Stimulated activated CD4-positive, alpha-beta T cell treated with anti-CD3 and anti-CD28 coated beads, Interleukin-1b, Interleukin-23, amount 100 ng/mL, for 1 hour (primary cell): ENCODE measurements at places on chromosomes 3 and 15.
A peak's percentile ranks its signal among the peaks of the same experiment; 100 is the strongest.

- no peak for DNase-seq
These were observed 93.2 kb downstream of the PLCH1 start for GRCh38 chr3:155651489-155652218.

- no peak for DNase-seq
These were observed 205.9 kb upstream of the HES1 start for GRCh38 chr3:193929921-193930646.

DNA sequence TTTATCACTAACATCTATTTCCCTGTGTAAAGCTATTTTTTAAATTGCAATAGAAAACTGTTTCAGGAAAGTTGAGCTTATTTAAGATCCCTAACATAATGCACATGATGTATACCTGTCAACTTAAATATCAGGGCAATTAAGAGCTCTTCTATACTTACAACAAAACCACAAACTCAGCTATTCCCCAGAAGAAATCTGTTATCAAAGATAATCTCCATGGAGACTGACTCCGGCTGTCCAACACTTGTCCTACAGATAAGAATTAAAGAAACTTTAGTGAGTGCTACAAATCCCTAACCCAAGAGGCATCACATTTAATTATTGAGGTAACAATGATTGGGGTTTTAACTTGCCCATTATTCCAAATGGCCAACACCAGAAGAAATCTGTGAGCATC is 3.4 kb downstream of the SELENOK start:
- no peak for DNase-seq

DNA sequence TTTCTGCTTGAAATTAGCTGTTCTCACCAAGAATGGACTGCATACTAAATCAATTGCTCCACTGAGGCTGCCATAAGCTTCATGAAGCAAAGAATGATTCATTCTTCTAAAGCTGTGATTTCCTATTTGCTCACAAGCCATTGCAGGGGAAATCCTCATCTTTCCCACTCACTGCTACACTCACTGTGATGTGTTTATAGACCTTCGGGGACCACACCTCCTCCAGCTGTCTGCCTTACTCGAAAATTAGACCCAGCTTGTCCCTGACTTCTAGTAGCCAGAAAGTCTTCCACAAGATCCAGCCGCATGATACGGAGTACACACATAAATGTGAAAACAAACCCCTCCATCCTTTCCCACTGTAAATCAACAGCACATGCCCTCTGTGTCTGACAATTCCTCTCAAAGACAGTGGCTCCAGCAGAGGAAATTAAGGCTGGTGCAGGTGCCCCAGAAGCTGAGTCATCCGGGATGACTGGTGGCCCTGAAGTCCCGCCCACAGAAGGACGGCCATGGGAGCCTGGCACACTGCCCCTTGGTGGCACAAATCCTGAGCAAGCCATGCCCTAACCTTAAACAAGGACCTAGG is 172.0 kb downstream of the STT3B start:
- no peak for DNase-seq

GRCh38 chr3:70064194-70064779 is 64.8 kb downstream of the SAMMSON start:
- no peak for DNase-seq

GRCh38 chr15:92715758-92716157 is 60.2 kb upstream of the FAM174B start:
- DNase-seq = no peak

- peak; percentile 17 for DNase-seq
These were observed 77.1 kb downstream of the WDR76 start for GRCh38 chr15:43903864-43904290.

DNA sequence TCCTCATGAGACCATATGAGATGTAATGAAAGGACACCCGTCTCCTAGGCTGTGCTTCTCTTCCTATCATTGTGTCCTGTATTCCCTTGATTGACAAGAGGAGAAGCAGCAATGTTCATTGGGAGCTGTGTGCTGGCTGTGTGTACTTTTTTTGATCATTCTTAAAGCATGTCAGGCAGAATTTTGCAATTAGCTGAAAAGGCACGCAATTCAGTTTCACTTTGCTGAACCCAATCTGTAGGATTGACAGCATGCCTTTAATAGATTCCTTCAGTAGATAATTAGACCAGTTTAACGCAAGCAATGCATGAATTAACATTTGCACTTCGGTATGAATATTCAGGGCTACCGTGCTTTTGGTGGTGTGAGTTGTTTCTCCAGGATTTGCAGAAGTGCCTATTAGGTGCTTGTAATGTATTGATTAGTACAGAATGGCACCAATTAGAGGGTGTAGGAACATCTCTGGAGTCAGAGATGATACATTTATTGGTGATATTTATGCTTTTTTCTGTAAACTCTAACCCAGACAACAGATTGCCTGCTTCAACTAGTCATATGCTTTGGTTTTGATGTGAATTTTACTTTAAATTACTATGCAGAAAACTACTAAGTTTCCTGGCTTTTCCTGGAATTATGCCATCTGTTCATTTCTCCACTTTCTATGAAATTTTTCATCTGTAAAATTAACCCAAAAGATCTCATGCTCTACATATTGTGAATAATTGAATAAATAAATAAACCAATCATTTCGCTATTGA is 114.3 kb downstream of the NSUN3 start:
- DNase-seq = no peak

GRCh38 chr3:139764069-139764905 is 86.5 kb upstream of the NMNAT3 start:
- no peak for DNase-seq

- DNase-seq = no peak
These were observed 15.1 kb upstream of the CCDC80 start for GRCh38 chr3:112656043-112656442.

- no peak for DNase-seq
These were observed 627 bp upstream of the FAM131A start for GRCh38 chr3:184336547-184337398.

- no peak for DNase-seq
These were observed 23.1 kb downstream of the PPARG start for GRCh38 chr3:12312010-12312409.

- no peak for DNase-seq
These were observed 78.7 kb upstream of the ATP2B2 start for GRCh38 chr3:10583798-10584708.

- no peak for DNase-seq
These were observed 33.8 kb downstream of the GLCE start for GRCh38 chr15:69194025-69194827.

DNA sequence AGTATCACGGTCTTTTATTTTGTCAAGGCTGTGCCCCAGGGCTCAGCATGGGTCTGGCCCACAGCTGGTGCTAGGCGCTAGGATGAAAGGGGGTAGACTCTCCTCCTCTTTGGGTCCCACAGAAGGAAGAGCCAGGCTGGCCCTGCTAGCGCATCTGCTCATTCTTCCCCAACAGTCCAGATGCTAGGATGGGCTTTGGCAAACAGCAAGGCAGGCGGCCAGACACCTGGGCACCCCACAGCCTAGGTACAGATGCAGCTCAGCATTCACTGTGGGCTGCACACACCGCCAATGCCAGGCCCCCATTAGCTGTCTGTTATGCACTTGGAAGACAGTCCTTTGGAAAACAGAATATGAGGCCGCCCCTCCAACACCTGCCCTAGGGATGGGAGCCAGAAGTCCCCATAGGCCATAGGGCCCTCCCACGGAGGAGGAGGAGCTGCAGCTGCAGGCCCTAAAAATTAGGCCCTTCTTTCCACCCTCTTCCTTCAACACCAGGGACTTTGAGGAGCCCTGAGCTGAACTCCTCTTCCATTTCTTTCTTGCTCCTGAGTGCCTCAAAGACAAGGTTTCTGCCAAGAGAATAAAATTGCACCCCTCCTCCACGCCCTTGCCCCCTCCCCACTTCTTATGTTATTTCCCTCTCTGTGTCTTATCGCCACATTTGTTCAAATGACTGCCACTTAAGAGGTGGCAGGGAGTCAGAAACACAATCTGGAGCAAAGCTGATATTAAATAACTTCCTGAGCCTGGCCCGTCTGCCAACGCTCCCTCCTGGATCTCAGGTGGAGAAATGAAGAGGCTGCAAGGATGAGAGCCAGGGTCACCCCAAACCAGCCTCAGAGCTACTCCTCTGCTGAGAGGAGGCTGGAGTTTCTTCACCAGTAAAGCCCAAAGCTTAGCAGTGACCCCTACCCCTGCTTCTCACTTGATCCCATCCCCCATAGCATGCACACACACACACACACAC is 13.7 kb downstream of the NTRK3 start:
- DNase-seq = no peak

DNA sequence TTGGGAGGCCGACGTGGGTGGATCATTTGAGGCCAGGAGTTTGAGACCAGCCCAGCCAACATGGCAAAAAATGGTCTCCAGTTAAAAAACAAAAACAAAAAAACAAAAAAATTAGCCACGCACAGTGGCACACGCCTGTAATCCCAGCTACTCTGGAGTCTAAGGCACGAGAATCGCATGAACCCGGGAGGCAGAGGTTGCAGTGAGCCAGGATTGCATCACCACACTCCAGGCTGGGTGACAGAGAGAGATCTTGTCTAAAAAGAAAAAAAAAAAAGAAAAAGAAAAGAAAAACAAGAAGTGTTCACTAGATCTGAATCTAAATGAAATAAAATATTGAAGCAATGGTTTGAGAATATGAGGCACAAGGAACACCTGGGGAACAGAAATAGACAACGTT is 36.7 kb downstream of the SLC9A9 start:
- no peak for DNase-seq

GRCh38 chr15:67784856-67785430 is 40.4 kb upstream of the SKOR1 start:
- DNase-seq = no peak

GRCh38 chr3:58868097-58868779 is 181.6 kb downstream of the CFAP20DC start:
- no peak for DNase-seq

DNA sequence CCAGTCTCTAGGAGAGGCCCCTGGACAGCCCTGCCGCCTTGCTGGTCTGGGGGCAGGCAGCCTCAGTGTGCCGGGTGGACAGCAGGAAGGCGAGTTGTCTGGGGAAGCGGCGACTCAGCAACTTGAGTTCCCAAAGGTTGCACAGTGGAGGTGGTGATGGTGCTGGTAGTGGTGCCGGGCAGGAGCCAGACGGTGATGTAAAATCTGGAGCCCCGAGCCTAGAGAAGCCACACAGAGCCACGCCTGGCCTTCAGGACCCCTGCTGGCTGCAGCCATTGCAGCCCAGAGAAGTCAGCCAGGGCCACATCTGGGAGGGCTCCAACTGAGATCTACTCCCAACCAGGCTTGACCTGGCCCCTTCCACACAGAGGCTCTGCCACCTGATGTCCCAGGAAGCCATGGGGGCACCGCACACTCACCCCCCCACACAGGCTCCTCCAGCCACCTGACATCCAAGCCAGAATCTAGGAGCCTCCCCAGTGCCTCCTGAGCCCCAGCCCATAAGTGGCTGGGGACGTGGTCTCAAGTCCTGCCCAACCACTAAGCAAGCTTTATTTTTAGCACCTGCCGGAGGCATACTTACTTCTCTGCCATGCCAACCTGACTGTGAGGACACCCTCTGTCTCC is 8.8 kb downstream of the C3orf22 start:
- no peak for DNase-seq

GRCh38 chr15:40339621-40339945 is 1.2 kb downstream of the CCDC9B start:
- no peak for DNase-seq

- DNase-seq = no peak
These were observed 41.4 kb upstream of the EIF1B start for GRCh38 chr3:40267937-40268724.

DNA sequence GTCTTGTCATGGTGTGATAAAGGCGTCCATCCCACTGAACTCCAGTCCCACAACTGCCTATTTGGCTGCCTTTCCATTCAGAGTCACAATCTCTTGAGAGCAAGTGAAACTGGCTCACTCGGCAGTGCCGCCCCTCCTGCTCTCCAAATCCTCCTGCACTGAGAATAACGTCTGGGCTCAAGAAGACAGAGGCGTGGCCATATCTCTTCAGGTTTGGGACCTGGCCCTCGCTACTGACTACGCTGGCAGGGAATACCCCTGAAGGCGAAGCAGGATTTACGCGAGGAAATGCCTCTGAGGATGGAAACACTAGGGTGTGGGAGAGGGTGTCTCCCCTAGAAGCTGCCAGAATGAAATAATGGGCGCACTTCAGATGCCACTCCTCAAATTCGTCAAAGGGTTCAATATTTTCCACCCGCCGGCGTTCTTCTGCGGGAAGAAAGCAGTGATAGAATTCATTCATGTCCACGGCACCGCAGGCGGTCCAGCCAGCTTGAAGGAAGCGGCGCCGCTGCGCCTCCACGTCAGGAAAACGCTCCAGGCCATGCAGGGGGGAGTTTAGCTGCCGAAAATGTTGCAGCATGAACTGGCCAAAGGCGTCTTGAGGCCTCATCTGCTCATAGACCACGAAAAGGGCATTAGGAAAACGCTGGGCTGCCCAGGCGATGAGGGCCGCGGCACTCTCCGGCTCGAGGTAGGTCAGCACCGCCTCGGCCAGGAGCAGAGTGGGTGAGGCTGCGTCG is 985 bp downstream of the LCMT2 start:
- no peak for DNase-seq

GRCh38 chr3:72523429-72524151 is 324.7 kb downstream of the SHQ1 start:
- no peak for DNase-seq

DNA sequence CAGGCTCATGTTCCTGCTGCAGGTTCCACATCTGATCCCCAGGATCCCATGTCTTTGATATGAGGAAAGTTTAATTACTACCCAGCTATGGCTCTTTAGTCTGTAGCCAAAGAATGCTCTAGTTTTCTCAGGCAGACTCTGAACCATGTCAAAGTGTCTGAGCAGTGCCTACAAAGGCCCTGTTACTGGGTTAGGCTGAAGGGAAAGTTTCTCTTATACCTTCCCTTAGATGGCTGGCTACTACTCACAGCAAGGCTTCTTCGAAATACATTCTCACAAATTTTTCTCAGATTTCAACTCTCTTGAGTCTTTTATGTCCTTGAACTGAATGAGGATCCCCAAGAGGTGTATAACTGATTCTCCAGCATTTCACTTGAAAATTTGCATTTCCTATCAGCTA is 102.4 kb downstream of the NR1D2 start:
- no peak for DNase-seq

DNA sequence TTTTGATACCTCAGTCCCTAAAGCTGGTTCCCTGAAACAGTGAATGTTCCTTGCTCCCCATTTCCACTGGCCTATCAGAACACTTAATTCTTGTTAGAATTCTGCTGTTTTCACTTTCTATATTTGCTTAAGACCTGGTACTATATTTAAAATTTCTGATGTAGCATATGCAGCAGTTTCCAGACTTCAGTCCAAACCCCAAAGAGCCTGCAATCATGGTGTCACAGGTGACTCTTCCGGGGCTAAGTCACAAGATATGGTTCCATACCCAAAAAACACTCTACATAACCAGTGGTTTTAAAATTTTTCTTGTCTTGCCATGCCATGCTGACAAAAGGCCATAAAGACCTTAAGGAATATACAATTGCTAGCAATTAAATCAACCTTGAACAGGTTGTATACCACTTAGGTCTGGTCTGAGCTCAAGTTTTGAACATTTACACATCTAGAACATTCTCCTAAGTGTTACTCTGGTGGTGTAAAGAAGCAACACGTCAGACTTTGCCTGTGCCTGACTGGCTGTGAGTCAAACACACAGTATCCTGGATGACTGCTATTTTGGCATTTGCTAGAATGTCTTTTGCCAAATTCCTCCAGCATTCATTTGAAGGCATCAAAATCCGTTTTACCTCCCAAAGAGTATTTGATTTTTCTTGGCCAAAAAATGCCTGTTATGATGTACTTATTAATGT is 160.0 kb downstream of the FRMD5 start:
- DNase-seq = no peak

- no peak for DNase-seq
These were observed 343.9 kb downstream of the GRM7 start for GRCh38 chr3:7204848-7205156.

- DNase-seq = no peak
These were observed 14.2 kb downstream of the DZIP3 start for GRCh38 chr3:108603691-108604090.

GRCh38 chr3:1326546-1326945 is 233.7 kb downstream of the CNTN6 start:
- no peak for DNase-seq
